HCEC 1CT (cell line): ENCODE measurements at places on chromosomes 1 and 21.
A peak's percentile ranks its signal among the peaks of the same experiment; 100 is the strongest.

- no peak for DNase-seq
Observed at GRCh38 chr1:154689083-154689482, 81.1 kb upstream of the ADAR start.

- DNase-seq: no peak
Observed at GRCh38 chr21:33026878-33027400, 1.2 kb downstream of the OLIG2 start.

- DNase-seq: no peak
Observed at GRCh38 chr1:90671251-90671650, 45.9 kb downstream of the BARHL2 start.

DNA sequence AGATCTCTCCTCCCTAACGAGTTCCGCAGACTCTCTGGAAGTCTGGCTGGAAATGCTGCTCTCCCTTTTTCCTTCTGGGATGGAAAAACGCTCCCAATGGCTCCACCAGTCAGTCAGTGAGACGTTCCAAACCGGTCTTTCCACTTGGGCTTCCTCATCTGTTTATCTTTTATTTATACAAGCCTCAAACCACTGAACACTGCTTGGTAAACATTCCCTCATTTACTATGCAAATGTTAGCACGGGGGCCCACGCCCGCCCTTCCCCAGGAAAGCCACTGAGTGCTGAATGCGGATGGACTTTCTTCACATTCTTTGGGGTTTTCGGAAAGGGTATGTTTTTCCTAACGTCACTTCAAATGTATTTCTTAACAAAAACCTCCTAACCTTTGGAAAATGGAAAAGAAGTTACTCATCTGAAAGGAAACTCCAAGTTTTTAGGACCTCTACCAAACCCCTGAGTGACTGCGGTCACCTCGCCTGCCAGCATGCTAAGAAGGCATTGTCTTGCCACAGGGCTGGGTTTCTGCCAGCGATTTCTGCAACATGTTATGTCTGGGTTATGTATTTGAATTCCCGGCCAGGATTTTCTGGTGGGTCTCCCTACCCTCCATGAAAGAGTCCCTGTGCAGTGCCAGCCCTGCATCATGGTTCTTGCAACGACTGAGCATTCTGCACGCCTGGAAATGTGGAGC is 14.0 kb upstream of the UMODL1 start:
- DNase-seq: peak; percentile 68

DNA sequence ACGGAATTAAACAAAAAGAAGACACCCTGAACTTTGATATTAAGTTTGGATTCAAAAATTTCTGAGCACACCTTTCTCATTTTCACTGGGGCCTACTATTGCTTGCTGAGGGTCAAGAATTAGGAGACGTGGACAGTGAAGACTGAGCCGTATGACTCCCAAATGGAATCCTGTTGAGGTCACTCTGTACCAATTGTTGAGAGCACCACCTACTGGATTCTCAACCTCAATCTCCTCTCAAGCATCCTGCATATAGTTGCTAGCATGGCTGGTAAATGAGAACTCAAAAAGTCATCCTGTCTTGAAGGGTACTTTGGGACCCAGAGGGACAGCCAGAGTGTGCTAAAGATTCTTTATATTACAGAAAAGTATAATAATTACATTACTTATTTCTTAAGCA is 20.2 kb upstream of the MTR start:
- peak; percentile 22 for DNase-seq

- DNase-seq: no peak
Observed at GRCh38 chr21:34824314-34824713, 155.5 kb downstream of the CLIC6 start.

DNA sequence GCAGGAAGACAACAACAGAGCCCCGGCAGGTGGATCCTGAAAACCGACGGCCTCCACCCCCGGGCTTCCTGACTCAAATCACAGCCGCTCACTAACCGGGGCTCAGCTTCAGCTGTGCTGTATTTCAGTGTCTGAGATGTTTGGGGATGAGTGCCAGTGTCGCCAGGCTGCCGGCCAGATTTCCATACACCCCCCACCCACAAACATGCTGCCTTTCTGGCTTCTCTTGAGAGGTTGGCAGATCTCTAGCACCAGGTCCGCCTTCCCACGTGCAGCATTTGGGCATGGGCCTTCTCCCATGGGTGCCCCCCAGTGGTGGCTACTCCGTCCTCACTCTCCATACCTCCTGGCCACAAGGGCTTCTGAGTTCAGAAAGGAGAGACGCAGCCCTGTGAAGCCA is 34.8 kb downstream of the KCNAB2 start:
- no peak for DNase-seq

DNA sequence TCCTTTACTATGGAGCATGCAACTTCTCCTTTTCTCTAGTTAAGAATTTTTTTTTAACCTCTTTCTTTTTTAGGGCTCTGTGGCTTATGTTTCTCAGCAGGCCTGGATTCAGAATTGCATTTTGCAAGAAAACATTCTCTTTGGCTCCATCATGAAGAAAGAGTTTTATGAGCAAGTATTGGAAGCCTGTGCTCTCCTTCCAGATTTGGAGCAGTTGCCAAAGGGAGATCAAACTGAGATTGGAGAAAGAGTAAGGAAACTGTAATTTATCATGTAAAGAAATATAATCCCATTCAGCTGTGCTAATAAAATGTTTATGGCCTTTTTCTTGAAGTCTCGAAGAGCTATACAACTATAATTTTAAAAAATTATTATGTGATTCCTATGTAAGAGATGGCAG is 70.1 kb downstream of the HSPA13 start:
- no peak for DNase-seq

DNA sequence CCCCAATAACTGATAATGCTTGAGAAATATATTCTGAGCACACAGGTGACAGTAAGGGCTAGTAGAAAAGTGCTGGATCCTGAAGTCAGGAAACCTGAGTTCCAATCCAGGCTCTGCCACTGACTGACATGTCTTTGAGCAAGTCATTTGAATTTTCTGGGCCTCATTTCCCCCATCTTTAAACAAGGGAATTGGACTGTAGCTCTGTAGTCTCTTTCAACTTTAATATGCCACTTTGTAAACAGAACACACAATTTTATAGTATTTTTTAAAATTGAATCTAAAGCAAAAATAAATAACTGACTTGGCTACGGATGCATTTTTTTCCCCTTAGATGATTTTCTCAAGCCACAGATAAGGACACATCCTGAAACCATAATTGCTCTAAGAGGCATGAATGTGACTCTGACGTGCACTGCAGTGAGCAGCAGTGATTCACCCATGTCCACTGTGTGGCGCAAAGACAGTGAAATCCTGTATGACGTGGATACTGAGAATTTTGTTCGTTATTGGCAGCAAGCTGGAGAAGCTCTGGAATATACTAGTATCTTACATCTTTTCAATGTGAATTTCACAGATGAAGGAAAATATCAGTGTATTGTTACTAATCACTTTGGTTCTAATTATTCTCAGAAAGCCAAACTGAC is 37.0 kb downstream of the LRIG2 start:
- peak; percentile 85 for DNase-seq

GRCh38 chr1:8903908-8904650 is 25.6 kb upstream of the ENO1 start:
- DNase-seq: peak; percentile 96

DNA sequence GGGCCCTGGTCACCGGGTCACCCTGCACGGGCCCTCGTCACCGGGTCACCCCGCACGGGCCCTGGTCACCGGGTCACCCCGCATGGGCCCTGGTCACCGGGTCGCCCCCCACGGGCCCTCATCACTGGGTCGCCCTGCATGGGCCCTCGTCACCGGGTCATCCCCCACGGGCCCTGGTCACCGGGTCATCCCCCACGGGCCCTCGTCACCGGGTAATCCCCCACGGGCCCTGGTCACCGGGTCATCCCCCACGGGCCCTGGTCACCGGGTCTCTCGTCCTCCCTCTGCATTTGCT is 77.6 kb downstream of the RIPK4 start:
- DNase-seq: no peak

GRCh38 chr1:57800376-57800775 is 376.5 kb upstream of the DAB1 start:
- DNase-seq: no peak

DNA sequence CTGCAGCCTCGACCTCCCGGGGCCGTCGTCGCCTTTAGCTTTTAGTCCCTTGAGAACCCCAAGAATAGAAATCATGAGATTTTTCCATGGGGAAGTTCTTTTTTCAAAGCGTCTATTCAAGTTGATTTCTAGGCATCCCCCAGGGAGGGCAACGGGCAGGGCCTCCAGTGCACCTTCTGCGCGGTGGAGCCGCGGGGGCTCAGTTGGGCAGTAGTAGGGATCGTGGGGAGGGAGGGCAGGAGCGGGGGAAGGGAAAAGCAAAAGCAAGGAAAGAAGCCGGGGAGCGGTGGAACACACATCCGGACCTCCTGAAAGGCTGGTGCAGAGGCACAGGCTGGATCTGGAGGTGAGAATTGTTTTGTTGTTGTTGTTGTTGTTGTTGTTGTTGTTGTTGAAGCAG is 103.4 kb downstream of the PPIAL4G start:
- DNase-seq: no peak

DNA sequence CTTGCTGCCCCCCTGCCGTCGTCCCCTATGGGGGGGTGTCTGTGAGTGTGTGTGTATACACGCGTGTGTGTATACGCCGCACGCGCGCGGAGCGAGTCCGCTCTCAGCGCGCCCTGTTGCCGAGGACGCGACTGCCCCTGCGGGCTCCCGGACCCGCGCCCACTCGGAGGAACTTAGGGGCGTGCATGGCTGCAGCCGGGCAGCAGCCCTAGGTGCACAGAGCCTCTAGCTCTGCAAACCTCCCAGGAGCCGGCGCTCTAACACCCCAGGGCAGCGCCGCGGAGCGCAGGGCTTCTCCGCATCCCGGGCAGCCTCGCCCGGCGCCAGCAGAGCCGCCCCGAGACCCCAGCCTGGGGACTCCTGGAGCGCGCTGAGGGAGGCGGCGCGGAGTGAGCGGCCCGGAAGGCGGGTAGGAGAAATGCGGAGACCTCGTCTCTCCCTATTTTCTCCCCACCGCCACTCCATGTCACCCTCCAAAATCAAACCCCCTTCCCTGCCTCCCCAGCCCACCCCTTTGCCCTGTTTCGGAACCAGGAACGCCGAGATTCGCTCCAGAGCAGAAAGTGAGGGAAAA is 574 bp downstream of the ITPKB start:
- DNase-seq: peak; percentile 39

GRCh38 chr1:42150651-42151050 is 2.6 kb upstream of the GUCA2B start:
- DNase-seq: no peak

DNA sequence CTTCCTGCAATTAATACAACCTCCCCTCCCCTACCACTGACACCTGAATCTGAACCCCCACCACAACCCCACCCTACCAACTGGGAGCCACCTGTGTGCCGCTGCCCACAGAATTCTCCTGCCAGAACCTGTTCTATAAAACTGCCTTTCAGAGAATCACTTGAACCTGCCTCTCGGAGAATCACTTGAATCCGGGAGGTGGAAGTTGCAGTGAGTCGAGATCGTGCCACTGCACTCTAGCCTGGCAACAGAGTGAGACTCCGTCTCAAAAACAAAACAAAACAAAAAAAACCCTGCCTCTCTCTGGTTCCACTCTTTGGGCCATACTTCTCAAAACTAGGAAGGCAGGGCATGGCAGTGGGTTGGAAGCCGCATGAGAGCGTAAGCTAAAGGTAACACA is 5.7 kb downstream of the URB1 start:
- DNase-seq: no peak

DNA sequence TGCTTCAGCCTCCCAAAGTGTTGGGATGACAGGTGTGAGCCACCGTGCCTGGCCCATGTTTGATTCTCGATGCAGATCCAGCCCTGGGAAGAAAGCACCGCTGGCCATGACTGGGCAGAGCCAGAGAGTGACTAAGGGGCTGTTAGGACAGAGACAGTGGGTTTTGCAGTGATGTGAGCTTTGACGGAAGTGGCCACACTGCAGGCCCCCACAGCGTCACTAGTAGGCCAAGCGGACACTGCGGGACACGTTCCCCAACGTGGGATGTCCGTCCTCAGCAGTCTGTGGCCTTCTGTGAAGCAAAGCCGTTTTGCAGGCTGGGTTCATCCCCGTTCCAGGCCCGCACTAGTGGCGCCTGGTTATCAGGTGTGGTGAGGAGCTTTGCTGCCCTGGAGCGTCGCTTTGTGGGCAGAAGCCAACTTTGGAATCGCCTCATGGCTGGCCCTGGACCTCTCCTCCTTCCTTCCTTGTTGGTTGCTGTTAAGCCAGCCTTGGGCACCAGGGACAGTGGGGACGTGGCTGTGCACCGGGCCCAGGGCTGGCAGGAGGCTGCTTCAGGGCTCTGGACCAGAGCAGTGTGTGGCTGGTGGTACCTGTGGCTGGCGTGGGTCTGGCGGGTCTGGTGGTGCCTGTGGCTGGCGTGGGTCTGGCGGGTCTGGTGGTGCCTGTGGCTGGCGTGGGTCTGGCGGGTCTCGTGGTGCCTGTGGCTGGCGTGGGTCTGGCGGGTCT is 41.2 kb downstream of the SKI start:
- no peak for DNase-seq
